ENCODE measurements at places on chromosomes 2 and 18.

DNA sequence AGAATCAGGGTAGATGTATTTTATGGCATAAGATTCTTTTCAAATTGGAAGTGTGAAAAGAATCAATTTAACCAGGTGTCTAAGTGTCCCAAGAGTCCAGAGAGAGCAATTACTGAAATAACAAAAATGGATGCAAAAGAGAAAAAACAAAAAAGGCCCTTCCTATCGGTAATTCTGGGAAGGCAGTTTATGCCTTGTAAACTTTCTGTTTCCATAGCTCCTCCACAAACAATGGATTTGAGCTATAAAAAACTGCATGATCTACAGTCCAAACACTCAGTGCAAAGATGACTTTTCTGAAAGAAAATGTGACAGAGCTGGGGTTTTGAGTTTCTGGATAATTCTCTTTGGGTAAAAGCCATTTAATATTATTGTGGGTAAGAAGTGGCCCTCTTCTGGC lies 366.1 kb downstream of the EN1 start:
- no peak for DNase-seq

- DNase-seq: no peak
These were observed 41.9 kb downstream of the RHOB start for GRCh38 chr2:20488782-20489181.

DNA sequence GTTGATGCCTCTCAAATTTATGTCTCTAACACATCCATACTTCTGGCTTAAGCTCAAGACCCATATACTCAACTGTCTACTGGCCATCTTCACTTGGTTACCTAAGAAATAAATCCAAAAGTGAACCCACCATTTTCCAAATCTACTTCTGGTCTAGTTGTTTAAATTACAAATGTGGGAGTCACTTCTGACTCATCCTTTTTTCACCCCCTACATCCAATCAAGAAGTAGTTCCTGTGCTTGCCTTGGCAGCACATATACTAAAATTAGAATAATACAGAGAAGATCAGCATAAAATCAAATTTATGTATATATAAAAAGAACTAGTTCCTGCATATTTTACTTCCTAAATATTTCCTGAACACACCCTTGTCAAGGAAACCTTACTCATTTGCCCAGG lies 53.6 kb downstream of the STRN start:
- no peak for DNase-seq

- DNase-seq: no peak
These were observed 1.2 kb downstream of the PPP1CB start for GRCh38 chr2:28752631-28753376.

GRCh38 chr2:240467149-240467642 lies 31.7 kb downstream of the GPC1 start:
- DNase-seq: no peak

DNA sequence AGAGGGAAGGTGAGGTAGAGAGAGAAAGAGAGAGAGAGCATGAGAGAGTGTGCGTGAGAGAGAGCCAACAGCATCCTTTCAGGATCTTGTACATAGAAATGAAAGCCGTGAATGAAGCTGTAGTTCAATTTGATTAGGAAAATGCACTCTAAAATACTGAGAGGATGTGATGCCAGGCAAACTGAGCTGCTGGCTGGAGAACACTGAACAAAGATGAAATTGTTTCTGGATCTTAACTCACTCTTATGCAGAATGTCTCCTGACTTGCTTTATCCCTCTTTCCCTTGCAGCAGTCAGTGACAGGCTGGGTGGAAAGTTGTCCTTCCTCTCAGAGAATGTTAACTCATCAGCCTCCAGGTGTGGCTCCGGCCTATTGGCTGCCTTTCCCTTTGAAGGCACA lies 10.7 kb downstream of the LYPD1 start:
- DNase-seq: no peak

GRCh38 chr2:16103614-16104314 lies 163.4 kb downstream of the MYCN start:
- no peak for DNase-seq

GRCh38 chr2:179170901-179171300 lies 93.7 kb downstream of the SESTD1 start:
- DNase-seq: no peak

DNA sequence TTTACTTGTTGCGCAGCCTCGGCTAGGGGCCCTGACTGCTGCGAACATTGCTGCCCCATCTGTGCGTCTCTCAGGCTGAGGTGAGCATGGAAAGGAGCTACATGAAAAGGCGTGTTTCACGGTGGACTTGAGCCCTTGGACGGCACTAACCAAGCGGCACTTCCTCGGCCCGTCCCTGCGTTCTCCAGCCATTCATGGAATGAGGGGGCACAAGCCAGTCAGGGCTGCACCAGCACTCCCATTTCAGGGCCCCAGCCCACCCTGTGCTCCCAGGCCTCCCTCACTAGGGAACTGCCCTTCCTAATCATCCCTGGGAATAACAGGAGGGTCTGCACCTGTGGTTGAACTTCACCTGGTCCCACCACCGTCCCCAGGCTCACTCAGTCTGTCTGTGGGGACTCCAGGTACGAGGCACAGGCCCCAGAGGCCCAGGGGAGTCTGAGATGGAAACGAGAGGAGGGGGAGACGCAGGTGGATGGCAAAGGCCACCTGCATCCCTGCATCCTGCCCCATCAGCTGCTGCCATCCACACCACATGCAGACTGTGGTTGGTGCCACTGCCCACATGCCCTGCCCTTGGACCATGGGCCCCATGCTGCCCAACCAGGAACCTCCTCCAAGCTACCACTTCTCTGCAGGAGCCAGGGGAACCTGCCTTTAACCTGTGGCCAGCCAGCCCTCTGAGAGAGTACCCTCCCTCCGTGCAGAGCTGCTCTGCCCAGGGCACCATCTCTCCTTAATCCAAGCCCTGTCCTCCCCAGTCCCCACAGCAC lies 99.7 kb downstream of the EIPR1 start:
- no peak for DNase-seq
